ENCODE measurements at places on chromosomes 1 and 21. TPM values are rescaled to one million over a fixed set of nuclear protein-coding genes. Genes with fewer than 3 reads are reported as not detected.

Gene ZYG11A
- 0.91 TPM for polyA plus RNA-seq

Gene TNNT2
- 10.0 TPM for polyA plus RNA-seq

Gene FCRLB
- polyA plus RNA-seq: 0.84 TPM

Gene TNFRSF4
- polyA plus RNA-seq: 18.8 TPM
